Breast epithelium (tissue), 4 donors: ENCODE measurements at places on chromosomes 2 and 18. TPM values are rescaled to one million over a fixed set of nuclear protein-coding genes. Genes with fewer than 3 reads are reported as not detected.

DNA sequence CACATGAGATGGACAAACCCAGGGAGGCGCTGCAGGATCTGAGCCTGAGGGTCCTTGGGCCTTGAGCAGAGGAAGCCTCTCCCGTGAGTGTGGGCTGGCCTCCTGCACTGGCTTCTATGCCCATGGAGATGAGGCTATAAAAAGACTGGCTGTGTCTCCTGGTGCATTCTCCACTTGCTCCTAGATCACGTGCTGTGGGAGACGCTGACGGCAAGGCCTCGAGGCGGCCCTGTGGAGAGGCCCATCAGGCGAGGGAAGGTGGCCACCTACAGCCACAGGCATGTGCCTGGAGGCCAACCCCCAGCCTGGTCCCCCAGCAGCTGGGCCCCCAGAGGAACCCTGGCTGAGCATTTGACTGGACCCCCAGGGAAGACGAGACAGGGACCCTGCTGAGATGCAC is 198.9 kb downstream of the TWIST2 start:
- DNase-seq, result no peak

DNA sequence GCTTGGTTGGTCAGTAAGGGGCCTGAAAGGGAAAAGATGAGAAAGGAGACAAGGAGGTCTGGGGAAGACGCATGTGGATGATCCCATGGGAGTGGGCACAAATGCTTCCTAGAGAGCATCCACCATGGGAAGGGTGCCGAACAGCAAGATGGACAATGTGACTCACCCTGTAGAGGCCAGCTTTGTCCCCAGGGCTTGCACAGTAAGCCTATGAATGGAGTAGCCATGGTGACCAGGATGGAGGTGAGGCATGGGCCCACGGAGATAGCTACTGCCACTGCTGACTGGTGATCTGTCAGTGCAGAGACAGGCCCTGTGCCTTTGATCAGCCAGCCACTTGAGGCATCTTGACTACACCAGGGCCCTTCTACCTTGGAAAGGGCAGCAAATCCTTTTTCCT is 172.6 kb downstream of the HAUS1 start:
- DNase-seq, result no peak

CNDP1 gene
- 0.33 TPM for total RNA-seq

SNORC gene
- total RNA-seq, result 23.1 TPM

NDUFB3 gene
- total RNA-seq, result 51.5 TPM

GRCh38 chr2:45469314-45470099 is 141.6 kb downstream of the SRBD1 start:
- DNase-seq, result no peak

- no peak for DNase-seq
Measured at GRCh38 chr2:102749938-102750337, 11.9 kb upstream of the TMEM182 start.

GRCh38 chr2:156021146-156022040 is 311.1 kb downstream of the NR4A2 start:
- no peak for DNase-seq

TRPM8 gene
- not detected for total RNA-seq

SLC40A1 gene
- total RNA-seq, result 42.2 TPM

GRCh38 chr2:109257653-109258052 is 128.6 kb downstream of the SH3RF3 start:
- DNase-seq, result no peak

- DNase-seq, result no peak
Measured at GRCh38 chr2:128639120-128639477, 320.4 kb upstream of the HS6ST1 start.

GRCh38 chr2:223779877-223780276 is 57.5 kb downstream of the AP1S3 start:
- no peak for DNase-seq

CNGA3 gene
- total RNA-seq, result 0.15 TPM

LRRC30 gene
- not detected for total RNA-seq

GRCh38 chr2:204483608-204484081 is 61.6 kb upstream of the PARD3B start:
- no peak for DNase-seq

DNA sequence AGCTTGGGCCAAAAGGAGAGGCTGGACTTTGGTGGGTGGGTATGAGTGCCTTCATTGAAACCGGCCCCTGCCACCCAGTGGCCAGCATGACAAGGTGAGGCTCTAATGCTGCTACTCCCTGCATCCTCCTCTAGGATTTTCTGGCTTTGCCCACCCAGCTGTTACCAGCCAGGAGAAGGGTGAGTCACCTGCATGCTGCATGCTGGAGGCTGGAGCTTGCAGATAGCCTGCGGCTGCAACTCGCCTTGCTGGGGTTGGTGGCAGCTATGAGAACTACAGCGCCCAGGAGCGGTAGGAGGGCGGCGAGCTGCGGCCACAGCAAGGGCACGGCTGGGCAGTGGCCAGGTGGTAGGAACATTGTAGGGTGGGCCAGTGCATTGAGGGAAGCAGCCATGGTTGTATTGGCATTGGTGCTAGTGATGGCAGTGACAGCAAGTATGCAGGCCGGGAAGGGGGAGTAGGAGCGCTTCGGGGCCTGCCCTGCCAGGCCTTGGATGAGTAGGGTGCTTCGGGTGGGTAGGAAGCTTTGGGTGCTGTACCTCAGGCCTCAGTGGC is 75.4 kb upstream of the SLC35G4 start:
- no peak for DNase-seq

GRCh38 chr2:29749843-29750242 is 171.5 kb downstream of the ALK start:
- DNase-seq, result no peak

DNA sequence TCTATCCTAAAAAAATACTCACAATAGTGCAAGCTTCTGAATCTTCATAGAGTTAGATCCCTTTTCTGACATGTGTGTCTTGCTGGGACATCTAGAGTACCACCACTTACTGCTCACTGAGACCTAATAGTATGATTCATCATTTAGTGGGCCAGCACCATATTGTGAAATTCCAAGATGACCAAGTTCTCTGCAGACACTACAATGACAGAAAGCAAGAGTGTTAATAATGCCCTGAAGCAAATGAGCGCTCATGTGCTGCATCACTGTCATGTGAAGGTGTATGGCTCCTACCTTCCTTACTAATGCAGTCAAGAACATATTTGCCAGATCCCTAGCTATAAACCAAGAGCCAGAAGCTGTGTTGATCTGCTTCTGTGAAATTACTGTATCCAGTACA is 606.2 kb upstream of the NXPH2 start:
- no peak for DNase-seq

DNA sequence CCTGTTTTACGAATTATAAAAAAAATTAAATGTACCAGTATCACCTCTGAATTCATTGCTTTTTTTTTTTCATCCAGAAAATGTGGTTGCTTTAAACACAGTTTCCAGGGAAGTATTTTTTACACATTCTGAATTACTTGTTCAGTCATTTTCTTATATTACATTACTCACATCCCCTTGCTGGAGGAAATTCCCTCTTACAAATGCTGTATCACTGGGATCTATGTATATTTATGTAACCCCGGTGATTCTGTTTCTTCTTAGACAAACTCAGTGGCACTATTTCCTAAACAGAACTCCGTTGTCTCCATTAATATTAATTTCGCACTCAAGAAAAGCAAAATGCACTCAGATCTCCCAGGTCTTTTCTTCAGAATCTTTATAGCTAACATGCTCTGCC is 1078.5 kb upstream of the ZEB2 start:
- no peak for DNase-seq

DNA sequence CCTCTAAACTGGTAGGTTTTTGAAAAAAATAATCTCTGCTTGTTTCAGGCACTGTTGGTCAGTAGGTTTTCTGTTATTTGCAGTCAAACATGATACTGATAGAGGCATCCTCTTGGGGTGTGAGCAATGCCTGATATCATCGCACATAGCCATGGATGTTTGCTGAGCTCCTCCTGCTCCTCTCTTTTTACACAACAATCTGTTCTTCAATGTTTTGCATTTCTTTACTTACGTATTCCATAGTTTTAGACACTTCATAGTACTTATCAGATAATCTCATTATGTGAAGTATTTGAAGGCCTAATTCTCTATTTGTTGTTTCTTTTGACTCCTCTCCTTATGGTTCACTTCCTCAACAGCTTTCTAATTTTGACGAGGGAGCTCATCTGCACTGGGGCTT is 23.0 kb upstream of the HS6ST1 start:
- no peak for DNase-seq

DNA sequence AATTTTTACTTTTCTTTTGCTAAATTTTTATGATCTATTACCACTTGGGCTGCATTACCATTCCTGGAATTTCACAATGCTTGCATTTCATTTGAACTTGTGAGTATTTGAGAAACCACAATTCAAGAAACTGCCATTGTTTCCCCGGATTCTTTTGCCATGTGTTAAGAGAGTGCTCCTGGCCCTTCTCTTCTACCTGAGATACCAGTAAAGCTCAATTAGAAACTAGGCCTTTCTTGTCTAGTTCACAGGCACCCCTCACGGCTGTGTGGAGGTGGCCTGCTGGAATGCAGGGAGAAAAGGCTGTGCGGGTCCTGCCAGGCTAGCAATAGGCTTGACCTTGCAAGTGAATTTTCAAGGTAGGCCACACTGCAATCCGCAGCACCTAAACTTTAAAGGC is 40.8 kb downstream of the ZEB2 start:
- DNase-seq, result no peak

DNA sequence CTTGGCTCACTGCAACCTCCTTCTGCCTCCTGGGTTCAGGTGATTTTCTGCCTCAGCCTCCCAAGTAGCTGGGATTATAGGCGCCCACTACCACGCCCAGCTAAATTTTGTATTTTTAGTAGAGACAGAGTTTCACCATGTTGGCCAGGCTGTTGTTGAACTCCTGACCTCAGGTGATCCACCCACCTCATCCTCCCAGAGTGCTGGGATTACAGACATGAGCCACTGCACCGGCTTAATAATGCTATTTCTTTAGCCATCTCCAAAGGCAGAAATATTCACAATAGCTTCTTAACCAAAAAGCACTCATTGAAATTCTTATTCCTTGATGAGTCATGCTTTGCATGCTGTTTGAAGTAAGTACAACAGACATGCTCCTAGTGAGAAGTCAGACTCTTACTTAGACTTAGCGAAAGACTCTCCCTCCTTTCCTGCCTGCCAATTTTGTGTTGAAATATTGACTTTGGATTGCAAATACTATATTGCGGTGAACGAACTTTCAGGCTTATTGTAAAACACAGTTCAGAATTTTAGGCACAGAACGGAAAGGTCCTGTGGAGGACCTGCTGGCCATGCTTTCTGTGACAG is 4.4 kb downstream of the ACTR3 start:
- DNase-seq, result no peak

GRCh38 chr2:26429779-26430578 is 28.3 kb downstream of the DRC1 start:
- no peak for DNase-seq

DNA sequence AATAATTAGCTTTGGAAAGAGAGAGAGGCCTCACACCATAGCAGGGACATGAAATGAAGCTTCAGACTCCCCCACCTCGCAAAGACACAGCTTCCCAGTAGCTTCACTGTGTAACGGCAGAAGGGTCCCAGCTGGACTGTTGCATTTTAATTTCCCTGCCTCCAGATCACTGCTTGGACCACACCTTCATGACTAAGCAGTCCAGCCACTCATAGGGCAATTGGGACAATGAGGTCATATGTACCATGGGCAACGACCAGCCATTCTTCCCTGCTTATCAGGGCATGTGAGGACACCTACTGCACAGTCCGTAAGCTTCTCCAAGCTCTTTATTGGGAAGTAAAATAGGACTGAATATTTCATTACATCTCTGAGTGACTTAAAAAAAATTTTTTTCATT is 183.0 kb downstream of the MREG start:
- no peak for DNase-seq

DNA sequence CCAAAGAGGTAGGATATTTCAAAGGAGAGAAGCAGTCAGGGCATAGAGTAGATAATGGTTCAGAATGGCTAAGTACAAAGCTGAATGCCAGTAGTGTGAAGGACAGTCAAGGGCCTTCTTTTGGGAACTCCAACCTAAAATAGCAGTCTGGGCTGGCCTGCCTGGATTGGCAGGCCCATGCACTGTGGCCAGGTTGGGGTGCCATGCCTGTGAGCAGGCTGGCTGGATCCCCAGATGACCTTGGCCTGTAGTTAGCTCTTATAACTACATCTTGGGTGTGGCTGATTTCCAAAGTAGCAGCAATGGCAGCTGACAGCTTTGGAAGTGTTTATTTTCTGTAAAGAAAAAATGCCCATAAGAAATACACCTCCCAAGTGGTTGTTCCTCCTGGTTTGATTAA is 51.5 kb upstream of the ITGB6 start:
- no peak for DNase-seq

DNA sequence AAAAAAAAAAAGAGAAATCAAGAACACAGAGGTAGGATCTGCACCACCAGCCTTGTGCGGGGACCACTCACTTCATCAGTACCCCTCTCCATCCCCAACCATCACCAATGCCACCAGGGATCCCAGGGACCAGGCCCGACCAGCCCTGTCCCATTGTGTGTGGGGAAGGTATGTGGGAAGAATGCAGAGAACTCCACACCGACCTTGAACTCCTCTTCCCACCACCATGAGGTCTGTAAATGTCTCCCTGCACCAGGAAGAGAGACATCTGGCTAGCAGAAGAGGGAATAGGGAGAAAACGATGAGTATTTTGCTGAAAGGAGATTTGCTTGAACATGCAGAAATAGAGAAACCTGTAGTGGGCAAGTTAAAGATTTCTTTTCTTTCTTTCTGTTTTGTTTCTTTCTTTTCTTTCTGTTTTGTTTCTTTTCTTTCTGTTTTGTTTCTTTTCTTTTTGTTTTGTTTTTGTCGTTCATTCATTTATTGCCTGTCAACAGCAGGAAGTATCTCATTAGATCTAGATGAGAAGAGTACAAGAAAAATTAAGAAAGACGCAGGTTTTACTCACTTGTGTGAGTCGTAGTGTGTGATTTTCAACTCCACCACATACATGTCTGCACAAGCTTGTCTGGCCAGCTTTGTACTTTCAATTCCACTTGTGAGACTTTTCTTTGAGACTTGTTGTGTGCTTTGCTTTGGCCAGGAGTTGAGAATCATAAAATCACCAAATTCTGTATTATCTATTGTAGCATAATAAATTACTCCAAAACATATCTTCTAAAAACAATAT is 179.8 kb upstream of the HAAO start:
- no peak for DNase-seq

GRCh38 chr2:16123421-16123820 is 183.1 kb downstream of the MYCN start:
- DNase-seq, result no peak

DNA sequence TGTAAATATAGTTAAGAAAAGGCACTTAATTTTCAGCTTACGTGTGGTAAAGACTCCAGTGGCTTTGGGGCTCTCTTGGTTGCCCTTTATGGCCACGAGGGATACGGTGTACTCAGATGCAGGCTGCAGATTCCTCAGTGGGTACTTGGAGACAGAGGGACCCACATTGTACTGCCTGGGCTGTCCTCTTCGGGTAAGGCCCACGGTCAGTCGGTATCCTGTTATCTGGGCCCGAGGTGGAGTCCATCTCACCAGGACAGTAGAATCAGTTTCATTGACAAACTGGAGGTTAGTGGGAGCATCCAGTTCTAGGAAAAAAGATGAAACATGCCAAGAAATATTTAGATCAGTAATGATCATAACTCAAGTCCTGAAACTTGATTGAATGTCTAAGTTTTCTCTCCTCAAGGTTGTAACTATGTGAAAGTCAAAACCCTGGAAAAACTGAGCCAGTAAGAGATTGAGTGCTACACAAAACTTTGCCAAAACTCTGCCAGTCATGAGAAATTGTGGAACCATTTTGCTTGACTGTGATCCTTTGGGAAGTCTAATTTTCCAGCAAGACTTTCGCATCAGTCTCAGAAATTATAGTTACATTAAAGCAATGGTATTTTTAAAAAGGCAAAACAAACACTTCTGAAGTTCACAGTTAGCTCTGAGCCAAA is 31.4 kb downstream of the FN1 start:
- DNase-seq, result no peak
